ENCODE measurements at places on chromosomes 3 and 15.

DNA sequence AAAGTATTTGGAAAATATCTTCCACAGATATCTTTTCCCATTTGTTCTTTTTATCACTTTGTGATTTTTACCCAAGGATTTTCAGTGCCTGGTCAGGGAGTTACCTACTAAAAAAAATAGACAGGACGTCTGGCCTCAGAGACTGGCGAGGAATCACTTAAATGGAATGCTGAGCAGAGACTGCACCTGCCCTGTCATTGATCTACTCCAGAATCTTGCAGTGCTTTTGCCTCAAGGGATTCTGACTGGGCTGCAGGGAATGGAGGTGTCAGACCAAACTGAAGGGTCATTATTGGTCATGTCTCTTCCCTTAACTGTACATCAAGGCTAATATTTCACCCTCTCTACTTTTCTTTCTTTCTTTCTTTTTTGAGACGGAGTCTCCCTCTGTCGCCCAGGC, 12.1 kb upstream of the RYR3 start:
- DNase-seq = no peak

- no peak for DNase-seq
Measured at GRCh38 chr15:60264566-60264965, 133.2 kb downstream of the ANXA2 start.

DNA sequence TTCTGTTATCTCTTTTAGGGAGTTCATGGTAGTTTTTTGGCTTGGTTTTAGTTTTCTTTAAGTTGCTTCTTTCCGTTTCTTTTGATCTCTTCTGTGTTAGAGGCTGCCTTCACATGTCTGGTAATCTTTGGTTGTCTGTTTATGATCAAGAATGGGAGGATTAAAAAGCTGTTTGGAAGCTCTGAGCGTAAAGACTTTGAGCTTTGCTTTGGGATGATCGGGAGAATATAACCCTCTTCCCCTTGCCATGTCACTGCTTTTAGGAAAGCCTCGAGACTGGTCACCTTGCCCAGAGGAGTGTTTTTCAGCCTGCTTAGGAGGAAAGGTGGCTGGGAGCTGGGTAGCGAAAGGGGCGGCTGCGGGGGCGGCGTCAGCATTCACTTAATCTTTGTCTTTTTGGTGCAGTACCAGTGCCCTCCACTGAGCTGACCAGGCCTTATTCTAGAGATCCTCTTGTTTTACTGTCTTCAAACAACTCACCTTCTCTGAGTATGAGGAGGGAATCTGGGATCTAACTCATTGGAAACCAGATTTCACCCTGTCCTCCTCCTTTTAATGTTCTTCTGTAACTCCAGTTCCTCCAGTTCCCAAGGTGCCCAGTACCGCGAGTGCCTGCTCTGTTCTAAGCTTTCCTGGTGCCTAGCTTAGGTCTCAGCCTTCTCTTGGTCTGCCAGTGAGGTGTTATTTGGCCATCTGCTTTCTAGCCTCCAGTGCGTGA, 15.5 kb downstream of the TATDN2 start:
- DNase-seq = no peak

DNA sequence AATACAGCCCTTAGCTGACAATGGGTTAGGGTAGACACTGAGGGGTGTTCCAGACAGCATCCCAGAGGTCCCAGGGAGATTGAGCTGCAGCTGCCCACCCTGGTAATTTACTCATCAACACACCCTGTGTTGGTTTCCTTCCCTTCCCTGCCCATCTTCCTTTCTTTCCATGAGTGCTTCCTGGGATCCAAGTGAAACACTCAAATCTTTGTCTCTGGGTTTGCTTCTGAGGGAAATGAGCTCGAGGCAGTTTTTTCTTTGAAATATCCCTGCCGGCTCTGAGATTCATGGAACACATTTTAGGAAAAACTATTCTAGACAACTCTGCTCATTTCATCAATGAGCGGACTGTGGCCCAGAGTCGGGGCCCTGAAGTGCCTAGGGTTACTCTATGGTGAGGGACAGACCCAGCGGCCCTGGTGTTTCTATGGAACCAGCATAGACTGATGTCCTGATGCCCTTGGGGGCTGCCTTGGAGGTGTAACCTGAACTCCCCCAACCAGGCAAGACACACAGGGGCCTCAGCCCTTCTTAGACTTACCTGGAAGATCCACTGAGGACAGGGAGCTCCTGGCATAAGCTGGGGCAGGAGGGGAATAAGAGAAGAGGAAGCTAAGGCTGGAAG, 14.9 kb upstream of the CSRNP1 start:
- DNase-seq = no peak

DNA sequence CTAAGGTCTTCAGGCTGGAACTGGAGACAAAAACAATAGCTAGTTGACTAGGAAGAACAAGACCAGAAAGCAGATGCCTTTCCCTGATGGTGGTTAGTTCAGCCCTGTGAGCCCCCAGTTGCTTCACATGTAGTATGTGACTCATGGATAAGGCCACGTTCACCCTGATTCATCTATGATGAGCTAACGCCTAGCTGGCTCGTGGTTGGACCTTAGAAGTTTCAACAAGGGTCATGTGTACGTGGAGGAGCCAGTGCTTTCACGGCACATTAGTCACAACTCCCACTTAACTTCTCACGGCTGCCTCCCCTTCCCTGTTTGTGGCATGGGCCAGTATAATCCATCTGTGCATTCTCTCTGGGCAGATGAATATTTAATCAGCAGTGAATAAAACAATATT, 20.6 kb downstream of the COL8A1 start:
- DNase-seq = peak; percentile 95

DNA sequence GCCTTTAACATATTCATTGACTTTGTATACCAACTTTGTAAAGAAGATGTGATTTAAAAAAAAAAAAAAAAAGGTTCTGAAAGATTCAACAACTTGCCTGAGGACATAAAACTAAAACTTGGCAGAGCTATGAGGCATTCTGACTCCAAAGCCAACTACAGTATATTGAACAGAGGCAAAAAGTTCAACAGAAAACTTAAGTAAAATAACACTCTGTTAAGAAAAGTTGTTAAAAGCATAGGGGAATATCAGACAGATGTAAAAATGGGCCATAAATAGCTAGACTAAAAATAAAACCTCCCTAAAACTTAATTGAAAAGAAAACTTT, 23.4 kb downstream of the GOLIM4 start:
- no peak for DNase-seq

GRCh38 chr3:154889227-154889634, 190.9 kb upstream of the MME start:
- DNase-seq = no peak

DNA sequence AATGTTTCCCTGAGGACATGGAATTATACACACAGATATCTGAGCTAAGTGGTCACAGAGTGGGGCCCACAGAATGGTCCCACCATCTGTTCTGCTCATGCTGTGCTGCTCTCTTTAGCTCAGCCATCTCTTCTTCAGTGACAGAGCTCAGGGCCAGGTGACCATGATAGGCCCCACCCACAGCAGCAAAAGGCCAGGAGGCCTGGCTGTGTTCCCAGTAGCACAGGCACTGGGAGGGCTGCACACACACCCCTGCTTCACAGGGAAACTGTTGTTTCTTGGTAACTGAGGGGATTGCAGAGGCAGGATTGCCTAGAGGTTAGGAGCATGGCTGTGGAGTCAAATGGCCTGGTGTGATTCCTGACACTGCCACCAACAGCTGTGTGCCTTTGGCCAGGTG, 4.8 kb upstream of the FBXW12 start:
- DNase-seq = no peak

- no peak for DNase-seq
Measured at GRCh38 chr3:59106085-59106648, 56.3 kb upstream of the CFAP20DC start.

DNA sequence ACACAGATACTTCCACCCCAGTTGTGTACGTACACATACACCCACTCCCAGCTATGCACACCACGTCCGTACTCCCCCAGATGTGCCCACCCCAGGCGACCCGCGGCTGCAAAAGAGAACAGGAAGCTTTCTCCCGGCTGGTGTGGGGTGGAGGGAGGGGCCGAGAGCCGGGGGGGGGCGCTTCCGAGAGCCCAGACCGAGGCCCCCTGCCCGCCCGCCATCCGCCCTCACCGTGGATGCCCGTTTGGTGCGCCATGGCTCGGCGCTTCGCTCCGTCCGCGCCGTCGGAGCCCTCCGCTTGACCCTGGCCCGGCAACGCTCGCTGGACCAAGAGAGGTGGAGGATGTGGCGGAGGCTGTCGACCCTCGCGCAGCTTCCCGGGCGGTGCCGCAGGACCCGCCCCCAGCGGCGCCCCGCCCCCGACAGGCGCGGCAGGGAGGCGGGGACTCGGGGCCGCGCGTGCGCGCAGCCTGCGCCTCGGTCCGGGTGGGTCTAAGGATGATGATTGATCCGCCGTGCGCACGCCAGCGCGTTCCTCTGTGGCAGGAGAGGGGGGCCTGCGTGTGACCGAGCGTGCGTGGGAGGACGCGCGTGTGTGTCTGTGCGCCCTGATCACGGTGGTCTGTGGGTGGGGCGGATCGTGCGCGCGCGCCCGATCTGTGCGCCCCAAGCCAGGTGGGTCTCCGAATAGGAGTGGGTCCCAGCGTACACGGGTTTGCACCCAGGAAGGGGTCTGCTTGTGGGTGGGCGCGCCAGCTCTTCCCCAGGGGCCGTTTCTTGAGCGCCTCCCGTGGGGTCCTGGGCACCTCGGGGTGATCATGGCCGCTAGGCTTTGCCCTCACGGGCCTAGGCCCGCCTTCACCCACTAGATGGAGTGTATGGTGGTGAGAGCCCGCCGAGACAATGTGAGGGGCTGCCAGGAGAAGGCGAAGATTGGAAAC, at the start of gene TWF2:
TSS of gene TWF2 (minus strand) at position 398 of the 941 bp plus-strand sequence. CDS start at position 256, 142 bp downstream.
- DNase-seq = peak; percentile 46

DNA sequence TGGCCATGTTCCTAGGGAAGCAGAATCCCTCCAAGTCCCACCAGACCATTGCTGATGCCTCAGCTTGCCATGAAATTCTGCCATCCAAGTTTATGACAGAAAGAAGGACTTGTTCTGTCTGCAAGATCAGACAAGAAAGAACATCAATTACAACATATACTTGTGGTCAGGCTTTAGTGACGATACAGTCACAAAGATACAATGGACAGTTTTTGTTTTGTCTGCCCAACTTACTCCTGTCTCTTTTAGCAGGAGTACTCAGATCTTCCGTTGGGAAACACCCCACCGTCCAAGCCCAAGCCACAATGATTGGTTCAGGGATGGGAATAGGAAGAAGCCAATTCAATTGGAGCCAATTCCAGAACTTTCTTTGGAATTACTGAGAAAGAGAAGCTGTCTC, 15.7 kb downstream of the KLHL6 start:
- DNase-seq = no peak

DNA sequence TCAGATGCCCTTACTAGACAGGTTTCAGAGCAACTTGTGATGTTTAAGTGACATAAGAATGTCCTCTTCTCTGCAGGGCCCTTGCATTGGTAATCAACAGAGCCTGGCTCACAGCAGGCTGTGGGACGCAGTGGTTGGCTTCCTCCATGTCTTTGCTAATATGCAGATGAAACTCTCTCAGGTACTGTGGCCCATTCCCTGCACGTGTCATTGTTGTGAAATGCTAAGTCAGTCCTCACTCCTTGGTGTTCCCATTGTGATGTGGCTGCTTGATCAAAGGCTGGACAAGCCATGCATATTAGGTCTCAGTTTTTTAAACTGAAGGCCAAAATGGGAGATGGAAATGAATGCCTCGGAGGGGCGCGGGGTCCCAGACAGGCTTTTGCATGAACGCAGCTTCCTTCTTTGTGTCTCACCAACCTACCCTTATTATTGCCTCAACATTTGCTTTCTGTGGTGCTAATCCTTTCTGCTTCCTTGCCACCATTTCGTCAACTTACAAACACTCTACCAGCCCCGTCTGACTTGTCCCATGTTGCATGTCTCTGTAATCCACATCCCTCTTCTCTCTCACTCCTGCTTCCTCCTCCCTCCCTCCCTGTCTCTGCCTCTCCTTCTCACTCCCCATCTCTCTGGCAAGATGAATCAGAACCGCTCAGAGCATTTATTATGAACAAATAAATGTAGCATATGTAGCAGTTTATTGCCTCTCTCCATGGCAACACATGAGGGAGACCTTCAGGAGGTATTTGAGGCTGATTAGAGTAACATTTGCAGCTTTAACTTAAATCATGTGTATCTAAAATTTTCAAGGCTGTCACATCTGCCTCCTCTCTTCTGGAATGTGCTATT, 133.2 kb upstream of the CHRM5 start:
- DNase-seq = no peak

DNA sequence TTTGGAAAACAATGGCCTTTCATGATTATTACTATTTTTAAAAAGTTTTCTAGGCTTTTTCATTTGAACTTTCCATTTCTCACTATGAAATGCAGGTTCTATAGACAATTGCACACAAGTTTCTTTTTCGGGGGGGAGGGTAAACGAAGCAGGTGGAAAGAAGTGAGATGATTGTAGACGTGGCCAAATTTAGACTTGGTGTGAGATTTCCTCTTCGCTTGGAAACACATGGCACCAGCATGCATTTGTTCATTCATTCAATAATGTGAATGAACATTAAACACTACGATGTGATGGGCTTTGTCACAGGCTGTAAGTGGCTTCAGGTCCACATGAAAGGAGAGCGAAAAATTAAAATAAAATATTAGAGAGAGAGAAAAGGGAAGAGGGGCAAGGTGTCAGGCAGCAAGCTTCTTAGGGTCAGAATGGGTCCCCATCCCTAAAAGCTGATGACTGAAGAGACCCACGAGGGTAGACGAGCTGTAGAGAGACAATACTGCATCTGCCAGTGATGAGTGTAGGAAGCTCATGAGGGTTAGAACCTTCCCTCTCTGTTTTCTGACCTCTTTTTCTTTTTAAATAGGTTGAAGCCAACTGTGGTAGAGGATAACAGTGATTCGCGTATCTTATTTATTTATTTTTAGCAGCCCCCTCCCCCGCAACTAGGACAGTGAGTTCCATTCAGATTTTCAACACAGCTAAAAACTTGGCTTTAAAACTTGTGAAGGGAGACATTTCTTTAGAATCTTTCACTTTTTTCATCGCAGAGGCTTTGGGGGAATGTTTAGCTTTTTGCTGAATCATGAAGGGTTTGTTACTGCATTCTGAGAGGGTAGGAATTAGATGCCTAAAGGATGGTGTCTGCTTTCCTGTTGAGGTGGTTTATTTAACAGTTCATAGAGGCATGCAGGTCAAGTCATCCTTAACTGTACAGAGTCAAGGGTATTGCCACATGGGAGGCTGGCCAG, 36.2 kb downstream of the GAP43 start:
- DNase-seq = no peak

Data from GM04504 (cell line).